AG10803 (cell line): ENCODE measurements at places on chromosomes 4 and X.

DNA sequence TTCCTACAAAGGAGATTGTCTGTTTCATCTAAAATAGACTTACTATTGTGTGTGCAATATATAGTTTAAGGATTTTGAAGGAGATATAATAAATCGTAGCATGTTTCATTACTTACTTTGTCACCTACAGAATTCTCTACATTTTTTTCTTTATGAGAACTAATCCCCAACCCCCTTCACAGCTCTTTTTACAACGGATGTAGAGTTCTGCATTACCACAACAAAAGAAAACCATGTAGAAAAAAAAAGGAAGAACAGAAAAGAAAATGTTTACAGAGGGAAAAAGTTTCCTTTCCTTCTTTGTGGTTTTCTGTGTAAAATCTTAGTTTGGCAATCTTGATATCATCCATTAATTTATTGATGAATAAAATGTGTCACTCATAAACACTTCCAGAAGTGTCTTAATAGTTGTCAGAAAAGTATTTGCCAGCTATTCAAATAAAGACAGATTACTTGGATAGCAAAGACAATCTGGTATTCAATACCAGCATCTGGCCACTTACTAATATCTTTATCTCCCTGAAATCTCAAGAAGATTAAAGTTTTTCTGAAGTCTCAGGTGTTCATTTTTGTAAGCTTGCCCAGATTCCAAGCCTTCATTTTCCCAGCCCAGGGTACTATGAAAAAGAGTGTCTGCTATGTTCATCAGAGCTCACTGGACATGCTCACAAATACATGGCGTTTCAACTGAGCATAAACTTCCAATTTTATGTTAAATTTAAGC is 806.8 kb downstream of the PCDH19 start:
- no peak for DNase-seq

GRCh38 chrX:13433298-13433605 is 113.4 kb upstream of the ATXN3L start:
- DNase-seq, result peak; percentile 86

GRCh38 chr4:128481752-128482480 is 194.3 kb upstream of the PGRMC2 start:
- DNase-seq, result peak; percentile 11

DNA sequence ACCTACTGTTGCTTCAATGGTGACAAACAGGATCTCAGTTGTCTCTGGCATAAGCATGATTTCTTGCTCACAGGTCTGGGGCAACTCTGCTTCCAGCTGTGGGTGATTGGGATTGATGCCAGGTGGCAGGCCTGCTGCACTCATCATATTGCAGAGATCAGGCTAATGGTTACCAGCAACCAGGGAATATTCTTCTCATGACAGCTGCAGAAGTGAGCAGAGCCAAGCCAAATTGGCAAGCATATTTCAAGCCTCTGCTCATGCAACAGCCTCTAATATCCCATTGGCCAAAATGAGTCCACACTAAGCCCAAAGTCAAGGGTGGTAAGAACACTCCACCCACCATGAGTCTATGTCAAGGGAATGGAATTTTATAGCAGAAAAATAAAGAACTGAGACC is 26.7 kb upstream of the TBC1D19 start:
- peak; percentile 100 for DNase-seq

GRCh38 chr4:6658597-6659075 is 18.2 kb downstream of the MRFAP1 start:
- peak; percentile 58 for DNase-seq
